GDM1 (cell line): ENCODE measurements at places on chromosomes 12 and 14.
A peak's percentile ranks its signal among the peaks of the same experiment; 100 is the strongest.

DNA sequence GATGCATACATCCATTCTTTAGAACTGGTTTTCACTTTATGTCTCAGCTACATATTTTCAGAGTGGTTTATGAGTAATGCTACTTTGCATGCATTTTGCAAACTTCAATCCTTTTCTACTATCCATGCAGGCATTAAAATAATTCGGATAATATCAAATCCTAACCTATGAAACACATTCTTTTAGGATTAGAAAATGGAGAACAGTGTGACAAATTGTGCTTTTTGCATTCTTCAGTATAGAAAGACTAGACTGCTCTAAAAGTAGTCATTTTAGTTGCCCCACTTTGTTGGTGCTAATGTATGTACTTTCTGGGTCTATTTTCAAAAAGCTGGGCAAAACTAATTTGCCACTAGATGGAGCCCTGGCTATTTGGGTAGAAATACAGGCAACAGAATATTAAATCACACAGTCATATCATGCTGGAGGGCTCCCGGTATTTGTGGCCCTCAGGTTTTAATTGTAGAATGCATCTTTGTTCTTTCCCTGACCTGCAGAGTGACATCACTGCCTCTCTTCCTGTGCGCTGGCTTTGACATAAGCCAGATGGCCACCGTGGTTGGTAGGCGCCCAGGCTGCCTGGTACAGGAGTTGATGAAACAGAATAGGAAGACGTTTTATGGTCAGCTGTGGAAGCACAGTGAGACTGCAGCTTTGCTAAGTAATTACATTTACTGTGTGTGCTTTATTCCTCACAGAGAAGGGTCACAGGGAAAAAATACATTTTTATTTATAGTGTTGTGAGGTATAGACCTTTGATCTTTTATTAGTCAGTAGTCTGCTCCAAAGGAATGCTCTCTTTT is 28.1 kb downstream of the MSRB3 start:
- no peak for DNase-seq

DNA sequence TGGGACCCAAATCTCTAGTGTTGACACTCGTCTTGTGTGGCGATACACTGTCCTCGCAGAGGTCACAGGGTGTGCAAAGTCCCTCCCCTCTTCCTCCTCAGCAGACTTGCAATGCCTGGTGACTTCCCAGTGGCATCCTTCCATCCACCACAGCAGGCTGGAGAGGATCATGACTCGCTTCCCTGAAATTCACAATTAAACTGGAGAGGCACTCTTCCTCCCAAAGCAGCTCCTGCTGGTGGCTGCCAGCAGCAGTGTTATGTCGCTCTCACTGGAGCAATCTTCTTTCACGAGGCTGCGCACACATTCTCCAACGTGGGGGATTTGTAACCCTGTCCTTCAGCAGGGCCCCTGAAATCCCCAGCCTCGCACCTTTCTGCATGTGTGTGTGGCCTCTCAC is 145.2 kb upstream of the TMCC3 start:
- no peak for DNase-seq

GRCh38 chr14:58488550-58488949 is 61.0 kb downstream of the KIAA0586 start:
- peak; percentile 60 for DNase-seq

GRCh38 chr12:94872671-94872970 is 130.9 kb downstream of the NDUFA12 start:
- DNase-seq, result no peak

DNA sequence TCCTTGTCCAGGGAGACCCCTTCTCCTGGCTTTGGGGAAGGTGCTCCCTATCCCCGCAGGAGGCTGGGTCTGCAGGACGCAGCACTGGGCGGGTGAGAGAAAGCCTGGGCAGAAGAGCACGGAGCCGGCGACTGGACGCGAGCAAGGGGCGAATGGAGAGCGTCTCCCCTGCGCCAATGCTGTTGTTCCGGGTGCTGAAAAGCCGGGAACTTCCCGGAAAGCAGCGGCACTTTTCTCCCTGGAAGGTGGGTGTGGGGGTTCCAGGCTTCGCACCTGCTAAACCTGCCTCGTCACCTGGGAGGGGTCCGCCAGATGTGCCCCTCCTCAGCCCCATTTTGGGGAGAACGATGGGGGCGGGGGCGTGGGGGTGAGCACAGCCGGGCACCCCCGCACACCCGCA is 417.1 kb upstream of the TMTC1 start:
- DNase-seq, result no peak

- no peak for DNase-seq
Measured at GRCh38 chr14:69358233-69358963, 39.7 kb downstream of the ERH start.

- no peak for DNase-seq
Measured at GRCh38 chr14:104140463-104141331, 2.3 kb downstream of the KIF26A start.

DNA sequence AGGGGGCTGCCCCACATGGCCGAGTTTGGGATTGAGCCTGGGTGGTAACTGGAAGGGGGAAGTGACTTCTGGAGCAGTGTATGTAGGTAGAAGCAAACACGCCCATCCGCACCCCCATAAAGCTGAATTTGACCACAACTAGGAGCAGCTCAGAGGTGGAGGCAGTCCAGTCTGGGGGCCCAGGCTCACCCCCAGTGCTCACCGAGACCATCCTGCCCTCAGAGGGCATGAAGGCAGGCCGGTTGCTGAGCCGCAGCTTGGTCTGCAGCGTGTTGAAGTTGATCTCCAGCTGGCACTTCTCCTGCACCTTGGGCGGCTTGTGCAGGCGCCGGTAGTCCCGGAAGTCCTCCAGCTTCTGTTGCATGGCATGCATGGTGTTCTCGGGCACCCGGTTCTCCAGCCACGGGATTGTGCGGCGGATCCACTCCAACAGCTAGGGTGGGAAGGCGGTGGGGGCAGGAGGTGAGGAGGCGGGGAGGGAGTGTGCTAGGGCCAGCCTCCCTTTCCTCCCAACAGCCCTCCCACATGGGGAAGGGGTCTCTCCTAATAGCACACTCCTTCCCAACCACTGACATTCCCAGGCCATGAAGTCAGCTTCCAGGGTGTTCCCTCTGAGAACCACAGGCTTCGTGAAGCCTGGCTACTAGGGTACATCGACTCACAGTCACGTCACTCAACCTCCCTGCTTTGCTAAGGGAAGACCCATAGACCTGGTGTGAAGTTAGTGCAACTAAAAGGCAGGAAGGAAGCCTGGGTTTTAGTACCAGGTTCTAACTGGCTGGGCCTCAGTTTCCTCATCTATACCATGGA is 87.0 kb downstream of the ACTN1 start:
- DNase-seq, result no peak

- no peak for DNase-seq
Measured at GRCh38 chr12:96398424-96399119, 1.7 kb downstream of the CDK17 start.

DNA sequence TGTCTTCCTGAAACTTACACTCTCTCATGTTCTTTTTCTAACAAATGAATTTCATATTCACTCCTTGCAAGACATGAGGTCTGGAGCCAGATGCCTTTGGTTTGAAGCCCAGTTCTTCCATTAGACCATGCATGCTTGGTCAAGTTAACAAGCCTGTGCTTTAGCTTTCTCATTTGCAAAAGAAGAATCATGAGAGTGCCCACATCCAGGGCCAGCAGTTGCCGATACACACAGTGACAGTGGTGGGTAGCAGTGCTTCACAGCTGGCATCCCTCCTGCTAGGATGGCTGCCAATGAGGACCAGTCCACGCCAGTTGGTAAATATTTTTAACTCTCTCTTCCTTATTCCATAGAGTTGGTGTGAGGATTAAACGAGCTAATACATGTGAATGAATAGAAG is 163.1 kb downstream of the PHLDA1 start:
- DNase-seq, result no peak

DNA sequence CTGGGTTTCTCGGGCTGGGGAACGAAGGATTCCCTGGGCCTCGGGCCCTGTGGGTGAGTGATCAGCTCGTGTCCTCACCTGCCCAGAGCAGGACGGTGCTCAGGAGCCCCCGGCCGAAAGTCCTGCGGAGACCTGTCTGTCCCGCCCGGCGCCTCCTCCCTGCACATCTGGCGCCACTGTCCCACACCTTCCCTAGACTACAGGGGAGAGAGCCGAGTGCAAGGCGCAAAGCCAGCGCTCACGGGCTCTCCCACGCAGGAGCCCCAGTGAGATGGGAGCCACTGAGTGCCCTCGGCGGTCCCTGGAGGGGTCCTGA is 13.1 kb upstream of the TEX22 start:
- no peak for DNase-seq

GRCh38 chr12:93812626-93813025 is 135.5 kb downstream of the CRADD start:
- no peak for DNase-seq

DNA sequence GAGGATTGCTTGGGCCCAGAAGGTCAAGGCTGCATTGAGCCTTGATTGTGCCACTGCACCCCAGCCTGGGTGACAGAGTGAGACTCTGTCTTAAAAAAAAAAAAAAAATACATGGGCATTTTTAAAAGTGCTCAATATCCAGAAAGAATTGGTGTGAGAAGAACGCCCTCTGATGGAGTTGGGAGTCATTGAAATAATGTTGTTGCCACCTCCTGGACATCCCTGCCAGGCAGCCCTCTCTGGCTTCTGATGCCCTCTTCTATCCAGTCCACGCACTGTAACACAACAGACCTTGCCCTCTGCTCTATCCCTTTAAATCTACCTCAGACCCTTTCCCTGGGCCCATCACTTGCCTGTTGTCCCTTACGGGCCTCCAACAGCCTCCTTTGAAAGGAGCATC is 4.9 kb downstream of the PTGDR start:
- peak; percentile 36 for DNase-seq

GRCh38 chr14:60647081-60647836 is 2.0 kb downstream of the SIX1 start:
- DNase-seq, result no peak

- DNase-seq, result no peak
Measured at GRCh38 chr14:92863286-92864080, 59.5 kb upstream of the CHGA start.
